EL (cell line): ENCODE measurements at places on chromosomes 4 and X.
A peak's percentile ranks its signal among the peaks of the same experiment; 100 is the strongest.

GRCh38 chr4:154485127-154485773, 6.3 kb downstream of the DCHS2 start:
- DNase-seq, result no peak

DNA sequence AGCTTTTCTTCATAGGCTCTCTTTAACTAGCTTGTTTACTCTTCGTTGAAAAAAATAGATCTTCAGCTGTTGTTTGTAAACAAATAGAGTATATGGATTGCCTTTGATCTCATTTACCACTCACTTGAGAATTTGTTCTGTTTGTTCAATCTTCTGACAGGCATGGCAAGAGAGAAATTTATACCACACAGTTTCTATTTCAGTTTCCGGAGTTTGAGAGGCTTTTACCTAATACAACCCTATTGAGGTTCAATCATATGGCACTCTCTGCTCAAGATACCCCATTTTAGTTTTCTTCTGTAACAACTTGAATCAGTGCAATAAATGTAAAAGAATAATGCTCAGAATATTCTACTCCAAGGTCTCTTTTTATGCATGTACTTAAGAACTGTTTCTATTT, 148.0 kb downstream of the EMCN start:
- DNase-seq, result no peak

- peak; percentile 1 for DNase-seq
These were observed 833.9 kb upstream of the PRKX start for GRCh38 chrX:4547213-4547836.

GRCh38 chr4:159252491-159252890, 149.6 kb downstream of the RAPGEF2 start:
- DNase-seq, result no peak

DNA sequence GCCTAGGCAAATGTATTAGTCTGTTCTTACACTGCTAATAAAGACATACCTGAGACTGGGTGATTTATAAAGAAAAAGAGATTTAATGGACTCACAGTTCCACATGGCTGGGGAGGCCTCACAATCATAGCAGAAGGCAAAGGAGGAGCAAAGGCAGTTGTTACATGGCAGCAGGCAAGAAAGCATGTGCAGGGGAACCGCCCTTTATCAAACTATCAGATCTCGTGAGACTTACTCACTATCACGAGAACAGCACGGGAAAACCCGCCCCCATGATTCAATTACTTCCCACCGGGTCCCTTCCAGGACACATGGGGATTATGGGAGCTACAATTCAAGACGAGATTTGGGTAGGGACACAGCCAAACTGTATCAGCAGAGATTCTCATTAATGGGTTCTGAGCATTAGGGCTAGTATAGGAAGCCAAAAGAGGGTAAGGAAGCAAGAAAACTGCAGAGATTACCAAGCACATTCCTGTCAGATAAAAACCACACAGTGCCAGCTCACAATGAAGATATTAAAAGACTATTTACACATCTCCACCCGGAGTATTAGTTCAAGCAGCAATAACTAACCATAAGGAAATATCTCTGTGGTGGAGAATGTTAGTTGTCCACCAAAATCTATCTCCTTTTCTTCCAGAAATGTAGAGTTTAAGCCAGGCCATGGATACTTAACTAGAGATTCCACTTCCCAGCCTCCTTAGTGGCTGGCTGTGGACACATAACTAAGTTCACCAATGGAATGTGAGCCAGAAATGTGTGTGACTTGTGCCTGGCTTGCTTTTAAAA, 61.2 kb upstream of the HOPX start:
- peak; percentile 44 for DNase-seq

- no peak for DNase-seq
These were observed 98.6 kb downstream of the PDLIM5 start for GRCh38 chr4:94550352-94550751.

GRCh38 chr4:83082777-83083176, 31.8 kb downstream of the PLAC8 start:
- DNase-seq, result peak; percentile 56

GRCh38 chrX:131827935-131828334, 195.2 kb upstream of the STK26 start:
- no peak for DNase-seq

GRCh38 chr4:25666031-25666630, 10.5 kb downstream of the SLC34A2 start:
- no peak for DNase-seq

GRCh38 chrX:119071381-119071780, 1.4 kb upstream of the CT47C1 start:
- DNase-seq, result no peak

GRCh38 chr4:132123870-132124623, 1025.0 kb upstream of the PCDH10 start:
- DNase-seq, result no peak

- DNase-seq, result no peak
These were observed 1156.4 kb upstream of the AGA start for GRCh38 chr4:178598672-178599071.

GRCh38 chrX:33855251-33855650, 276.9 kb downstream of the FAM47A start:
- no peak for DNase-seq

DNA sequence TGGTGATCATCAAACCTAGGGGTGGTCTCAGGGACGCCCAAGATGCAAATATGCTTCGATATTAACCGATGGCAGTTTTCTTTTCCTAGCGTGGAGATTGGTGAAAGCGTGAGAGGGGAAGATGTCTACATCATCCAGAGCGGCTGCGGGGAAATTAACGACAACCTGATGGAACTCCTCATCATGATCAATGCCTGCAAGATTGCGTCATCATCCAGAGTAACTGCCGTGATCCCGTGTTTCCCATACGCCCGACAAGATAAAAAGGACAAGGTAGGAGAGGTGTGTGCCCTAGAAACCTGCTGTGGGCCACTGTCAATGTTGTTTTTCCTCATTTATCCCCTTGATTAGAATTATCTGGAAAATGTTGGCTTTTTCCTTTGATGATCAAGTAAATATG, 7.9 kb downstream of the PRPS2 start:
- DNase-seq, result no peak

DNA sequence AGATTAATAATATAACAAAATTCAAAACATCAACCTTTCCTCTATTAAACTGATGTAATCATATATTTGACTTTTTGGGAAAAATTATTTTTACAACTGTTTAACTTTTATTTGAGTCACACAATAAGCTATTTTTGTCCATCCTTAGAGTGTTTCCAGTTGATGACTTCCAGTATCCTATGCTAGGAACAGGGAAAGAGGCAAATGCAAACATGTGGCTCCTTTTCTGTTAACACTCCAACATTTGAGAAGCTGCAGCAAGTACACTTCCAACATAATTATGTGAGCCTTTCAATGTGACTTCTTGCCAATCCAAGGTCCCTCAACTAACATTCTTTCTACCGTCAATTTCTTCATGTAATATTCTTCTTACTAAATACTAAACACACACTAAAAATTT, 117.7 kb downstream of the PPA2 start:
- DNase-seq, result no peak

DNA sequence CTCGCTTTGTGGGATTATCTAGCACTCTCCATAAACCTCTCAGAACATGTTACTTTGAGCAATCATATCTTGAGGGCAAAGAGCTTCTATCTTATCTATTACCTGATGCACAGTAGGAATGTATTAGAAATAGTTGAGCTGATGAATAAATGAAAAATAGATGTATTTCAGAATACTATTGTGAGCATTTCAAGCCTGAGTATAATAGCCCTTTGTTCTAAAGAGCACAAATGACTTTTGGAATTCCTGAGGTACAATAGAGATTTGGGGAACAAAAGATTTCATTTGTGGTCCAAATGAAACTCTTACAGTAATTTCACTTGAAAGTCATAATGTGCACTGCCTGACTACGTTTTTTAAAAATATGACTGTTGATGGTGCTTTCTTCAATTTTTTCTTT, 159.5 kb downstream of the UGT8 start:
- DNase-seq, result no peak

GRCh38 chrX:96987228-96987627, 103.5 kb downstream of the RPA4 start:
- peak; percentile 60 for DNase-seq

DNA sequence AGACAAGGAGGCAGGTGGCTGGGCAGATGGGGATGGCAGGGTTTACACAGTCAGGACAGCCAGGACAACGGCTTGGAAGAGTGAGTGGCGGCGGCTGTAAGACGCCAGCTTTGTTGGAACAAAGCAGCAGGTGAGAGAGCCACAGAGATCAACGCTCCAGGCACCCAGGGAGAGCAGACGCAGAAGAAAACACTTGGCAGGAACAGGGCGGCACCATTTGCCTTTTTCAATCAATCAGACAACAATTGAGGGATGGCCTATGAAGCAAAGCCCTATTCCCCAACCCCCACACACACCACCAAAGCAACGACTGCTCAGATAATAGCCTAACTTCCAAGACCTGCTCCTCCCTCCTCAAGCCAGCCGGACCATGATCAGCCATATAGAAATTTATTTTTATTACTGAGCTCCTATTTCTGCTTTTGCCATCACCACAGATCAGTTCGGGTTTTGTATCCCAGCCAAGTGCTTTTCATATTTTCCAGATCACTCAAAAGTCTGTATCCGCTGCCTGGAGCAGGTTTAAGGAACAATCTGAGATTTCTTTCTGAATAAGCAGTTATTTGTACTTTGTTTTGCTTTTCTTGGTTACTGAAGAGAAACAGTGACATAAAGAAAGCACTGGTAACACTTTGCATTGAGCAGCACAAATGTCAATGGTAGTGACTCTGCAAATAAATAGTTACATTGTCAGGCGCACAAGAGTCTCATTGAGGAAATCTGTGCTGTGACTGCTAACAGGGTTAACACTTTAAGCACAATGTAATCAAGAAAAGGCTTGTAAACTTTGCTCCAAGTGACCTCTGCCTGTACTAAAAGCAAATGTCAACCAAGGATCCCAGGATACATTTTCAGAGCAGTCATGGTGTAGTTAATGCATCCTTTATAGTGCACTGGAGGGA, 81.8 kb upstream of the RBPJ start:
- DNase-seq, result peak; percentile 71

- DNase-seq, result no peak
These were observed 767 bp upstream of the SMIM20 start for GRCh38 chr4:25913056-25913850.

- peak; percentile 12 for DNase-seq
These were observed 80.4 kb downstream of the WFS1 start for GRCh38 chr4:6349896-6350603.

GRCh38 chr4:121726642-121727268, 30.0 kb upstream of the ANXA5 start:
- DNase-seq, result peak; percentile 68

GRCh38 chrX:123740536-123740935, 7.7 kb upstream of the THOC2 start:
- DNase-seq, result no peak

DNA sequence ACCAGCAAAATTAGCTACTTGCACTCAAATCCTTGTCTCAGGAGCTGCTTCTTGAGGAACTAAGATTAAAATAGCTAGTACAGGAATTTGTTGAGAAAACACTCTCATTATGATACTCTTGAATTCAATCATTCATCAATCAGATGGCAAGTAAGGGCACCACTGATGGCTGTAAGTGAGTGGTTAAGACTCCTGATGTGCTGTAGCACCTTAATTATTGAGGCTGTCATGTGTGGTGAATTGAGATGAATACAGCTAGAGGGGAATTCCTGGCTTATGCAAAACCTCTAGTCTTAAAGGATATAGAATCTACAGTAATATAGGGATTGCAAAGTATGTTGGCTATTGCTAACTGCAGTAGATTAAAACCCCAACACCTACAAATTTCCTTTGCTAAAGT, 509.1 kb downstream of the IQCM start:
- DNase-seq, result no peak

GRCh38 chr4:70651864-70652506, 14.3 kb downstream of the JCHAIN start:
- DNase-seq, result peak; percentile 35

DNA sequence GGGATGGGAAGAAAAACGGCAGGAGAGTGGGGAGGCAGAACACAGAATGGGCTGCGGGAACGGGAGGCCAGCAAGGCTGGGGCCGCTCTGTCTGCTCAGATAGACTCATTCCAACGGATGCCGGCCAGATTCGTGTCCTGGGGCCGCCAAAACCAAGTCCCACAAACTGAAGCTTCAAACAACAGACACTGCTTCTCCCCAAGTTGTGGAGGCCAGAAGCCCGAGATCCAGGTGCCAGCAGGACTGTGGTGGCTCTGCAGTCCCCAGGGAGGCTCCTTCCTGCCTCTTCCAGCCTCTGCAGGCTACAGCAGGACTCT, 100.6 kb downstream of the ADRA2C start:
- no peak for DNase-seq

GRCh38 chrX:54007682-54008081, 36.6 kb downstream of the PHF8 start:
- DNase-seq, result no peak

- DNase-seq, result no peak
These were observed 1830.0 kb upstream of the AGA start for GRCh38 chr4:179272282-179272681.

DNA sequence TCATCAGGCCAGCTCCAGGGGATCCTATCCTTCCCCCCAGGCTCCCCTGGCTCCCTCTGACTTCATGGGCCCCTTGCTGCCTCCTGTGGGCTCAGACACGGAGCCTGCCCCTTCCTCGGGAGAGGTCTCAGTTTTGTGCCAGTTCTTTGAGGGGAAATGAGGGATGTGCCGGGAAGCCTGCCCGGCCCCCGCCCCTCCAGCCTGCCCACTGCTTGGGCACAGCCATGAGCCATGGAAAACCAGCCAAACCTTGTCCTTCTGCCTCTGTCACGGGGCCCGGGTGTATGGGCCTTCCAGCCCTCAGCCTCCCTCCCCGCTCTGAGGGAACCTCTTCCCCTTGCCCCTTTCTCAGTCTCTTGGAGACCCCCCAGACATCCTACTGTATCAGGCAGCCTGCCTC, 6.8 kb downstream of the BGN start:
- no peak for DNase-seq

- DNase-seq, result no peak
These were observed 93.5 kb upstream of the TRIM2 start for GRCh38 chr4:153110739-153111138.

GRCh38 chr4:20042769-20043168, 208.9 kb upstream of the SLIT2 start:
- DNase-seq, result no peak

GRCh38 chr4:3822230-3822947, 56.2 kb downstream of the ADRA2C start:
- no peak for DNase-seq

DNA sequence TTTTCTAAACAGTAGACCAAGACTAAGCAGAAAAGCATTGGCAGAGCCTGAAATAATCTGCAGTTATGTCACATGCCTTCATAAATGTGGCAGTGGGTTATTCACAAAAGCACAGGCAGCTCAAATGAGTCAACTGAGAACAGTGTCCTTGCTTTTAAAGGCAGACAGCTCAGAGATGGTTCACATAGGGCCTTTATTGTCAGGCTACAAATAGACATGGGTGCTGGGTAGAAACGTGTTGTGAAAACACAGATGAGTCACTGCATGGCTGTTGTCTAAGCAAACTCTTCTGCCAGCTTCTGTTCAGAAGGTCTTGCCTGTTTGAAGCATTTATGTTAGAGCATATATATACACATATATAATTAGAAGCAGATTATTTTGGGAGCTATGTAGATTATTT, 118.0 kb downstream of the SLC4A4 start:
- peak; percentile 83 for DNase-seq
